Erythroblast (primary cell): ENCODE measurements at places on chromosomes 7 and 10.

DNA sequence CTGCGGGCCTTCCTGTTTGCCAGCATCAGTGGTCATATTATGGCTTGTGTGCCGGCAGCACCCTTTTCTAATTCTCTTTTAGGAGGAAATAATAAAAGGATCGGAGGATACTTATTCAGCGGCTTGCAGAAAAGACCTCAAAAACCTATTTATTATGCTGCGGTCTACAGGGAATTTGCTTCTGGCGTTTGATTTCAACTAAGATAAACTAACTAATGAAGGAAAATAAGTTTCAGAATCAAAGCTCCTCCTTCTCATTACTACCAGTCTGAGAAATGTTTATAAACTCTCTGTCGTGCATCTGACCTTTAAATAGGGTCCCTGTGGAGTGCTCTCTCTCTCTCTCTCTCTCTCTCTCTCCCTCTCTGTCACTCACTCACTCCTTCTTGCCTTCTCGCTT, 335.0 kb upstream of the GLI3 start:
- DNase-seq, result no peak

DNA sequence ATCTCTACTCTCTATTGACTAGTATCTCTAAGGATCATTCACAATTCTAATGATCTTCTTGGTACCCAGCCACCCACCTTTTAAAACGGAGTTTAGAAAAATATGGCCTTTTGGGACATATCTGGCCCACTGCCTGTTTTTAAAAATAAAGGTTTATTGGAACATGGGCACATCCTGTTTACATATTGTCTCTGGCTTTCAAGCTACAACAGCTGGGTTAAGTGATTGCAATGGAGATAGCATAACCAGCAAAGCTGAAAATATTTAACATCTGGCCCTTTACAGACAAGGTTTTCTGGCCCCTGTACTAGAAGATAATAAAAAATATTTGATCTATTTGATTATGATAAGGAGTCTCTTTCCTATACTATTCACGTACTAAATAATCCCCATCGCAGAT, 232.4 kb upstream of the RHOBTB1 start:
- no peak for DNase-seq

DNA sequence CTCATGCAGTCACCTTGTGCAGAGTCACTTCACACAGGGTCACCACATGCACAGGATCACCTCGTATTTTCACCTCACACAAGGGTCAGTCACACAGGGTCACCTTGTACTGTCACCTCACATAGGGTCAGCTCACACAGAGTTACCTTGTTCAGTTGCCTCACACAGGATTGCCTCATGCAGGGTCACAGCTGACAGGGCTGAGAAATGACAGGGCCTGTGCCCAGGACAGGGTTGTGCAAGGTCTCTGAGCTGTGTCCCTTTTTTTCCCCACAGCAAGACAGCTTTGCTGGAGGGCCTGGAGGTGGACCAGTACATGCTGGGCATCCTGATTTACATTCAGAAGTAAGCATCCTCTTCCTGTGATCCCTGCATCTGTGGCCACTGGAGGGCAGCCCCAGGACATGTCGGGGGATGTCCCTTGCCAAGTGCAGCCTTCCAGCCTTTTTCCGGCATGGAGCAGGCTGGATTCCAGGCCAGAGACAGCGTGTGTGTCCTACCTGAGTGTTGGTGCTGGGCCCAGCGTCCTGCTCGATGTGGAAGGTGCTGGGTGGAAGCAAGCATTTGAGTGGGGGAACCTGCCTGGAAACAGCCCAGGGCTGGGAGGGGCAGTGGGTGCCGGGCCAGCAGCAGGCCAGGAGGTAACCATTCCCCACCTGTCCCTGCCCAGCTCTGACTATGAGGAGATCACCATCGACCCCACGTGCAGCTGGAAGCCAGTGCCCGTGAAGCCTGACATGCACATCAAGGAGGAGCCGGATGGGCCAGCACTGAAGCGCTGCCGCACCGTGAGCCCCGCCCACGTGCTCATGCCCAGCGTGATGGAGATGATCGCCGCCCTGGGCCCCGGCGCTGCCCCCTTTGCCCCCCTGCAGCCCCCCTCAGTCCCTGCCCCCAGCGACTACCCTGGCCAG, 16.3 kb downstream of the ZMIZ2 start:
- no peak for DNase-seq

DNA sequence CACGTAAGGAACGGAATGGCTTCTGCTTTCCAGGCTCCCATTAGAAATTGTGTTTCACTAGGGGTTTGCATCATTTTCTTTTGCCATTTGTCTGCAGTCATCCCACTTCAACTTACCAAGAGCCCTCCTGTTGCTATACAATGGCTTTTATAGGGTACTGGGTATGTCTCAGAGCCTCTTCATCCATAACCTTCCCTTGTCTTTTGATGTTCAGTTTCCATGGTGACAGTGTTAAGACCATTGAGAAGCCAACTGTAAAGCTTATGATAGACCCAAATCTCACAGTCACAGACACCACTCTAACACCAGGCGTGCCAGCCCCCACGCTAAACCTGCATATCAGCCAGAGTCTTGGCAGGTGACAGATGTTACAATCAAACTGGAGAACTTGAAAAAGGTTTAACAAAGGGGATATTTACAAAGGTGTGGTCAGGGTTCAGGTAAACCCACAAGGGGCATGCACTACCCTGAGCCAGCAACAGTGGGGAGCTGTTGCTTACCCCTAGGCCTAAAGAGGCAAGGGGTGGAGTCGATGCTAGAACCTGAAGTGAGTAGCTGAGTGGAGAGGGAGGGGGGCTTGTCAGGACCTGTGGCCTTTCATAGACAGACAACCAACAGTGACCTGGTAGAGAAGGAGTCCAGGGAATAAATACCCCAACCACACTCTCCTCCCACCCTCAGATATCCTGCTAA, 53.2 kb upstream of the ABLIM1 start:
- no peak for DNase-seq

- DNase-seq, result no peak
These were observed 167.9 kb upstream of the SLC26A5 start for GRCh38 chr7:103613655-103614642.

- no peak for DNase-seq
These were observed 57.9 kb downstream of the AFAP1L2 start for GRCh38 chr10:114346176-114347031.

DNA sequence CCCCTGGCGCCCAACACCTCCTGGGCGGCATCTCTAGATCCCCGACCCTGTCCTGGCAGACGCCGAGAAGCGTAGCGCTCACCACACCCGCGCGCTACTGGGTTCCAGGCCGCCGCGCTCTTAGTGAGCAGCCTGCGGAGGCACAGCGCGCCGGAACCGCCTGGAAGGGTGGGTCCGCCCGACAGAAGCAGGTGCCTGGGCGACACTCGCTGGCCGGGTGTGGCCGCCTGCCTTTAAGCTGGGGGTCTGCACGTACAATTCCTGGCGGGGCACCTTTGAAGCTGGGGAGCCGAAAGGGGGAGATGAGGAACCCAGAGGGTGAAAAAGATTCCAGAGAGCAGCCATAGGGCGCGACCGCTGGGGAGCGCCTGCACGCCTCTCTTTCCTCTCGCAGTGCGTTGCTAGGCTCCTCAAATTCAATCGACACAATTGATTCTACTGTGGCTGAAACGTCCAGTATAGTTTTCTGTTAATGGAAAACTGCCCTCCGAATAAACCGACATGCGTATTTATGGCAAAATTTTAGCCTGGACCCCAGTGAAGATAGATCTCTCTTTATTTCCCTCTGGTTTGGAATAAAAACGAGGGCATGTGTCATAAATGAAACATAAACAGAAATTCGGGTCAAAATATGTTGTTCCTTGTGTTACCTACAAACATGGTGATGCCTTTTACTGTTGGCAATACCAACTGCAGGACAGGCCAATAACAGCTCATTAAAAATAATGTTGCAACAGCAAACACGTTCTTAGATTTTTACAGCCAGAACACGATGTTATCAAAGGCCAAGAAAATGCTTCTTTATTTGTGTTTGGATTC, 4.6 kb downstream of the HMX3 start:
- DNase-seq, result peak; percentile 34

GRCh38 chr10:110011681-110012080, 3.9 kb downstream of the ADD3 start:
- peak; percentile 27 for DNase-seq

GRCh38 chr10:113167702-113168101, 217.7 kb downstream of the TCF7L2 start:
- no peak for DNase-seq

DNA sequence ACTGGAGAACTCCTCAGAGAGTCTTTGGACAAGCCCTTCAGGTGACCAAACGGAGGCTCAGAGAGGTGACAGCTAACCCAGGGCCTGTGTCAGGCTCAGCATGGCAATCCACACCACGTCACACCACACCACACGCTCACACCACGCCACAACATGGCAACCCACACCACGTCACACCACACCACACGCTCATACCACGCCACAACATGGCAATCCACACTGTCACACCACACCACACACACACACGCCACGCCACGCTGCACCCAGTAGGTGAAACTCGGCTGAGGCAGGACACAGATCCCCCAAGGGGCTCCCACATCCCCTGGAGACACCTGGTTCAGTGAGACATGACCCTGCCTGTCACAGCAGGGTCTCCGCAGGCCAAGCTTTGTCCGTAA, 107.3 kb downstream of the PDGFA start:
- no peak for DNase-seq

- DNase-seq, result no peak
These were observed 107.9 kb downstream of the POU6F2 start for GRCh38 chr7:39085590-39086049.

- DNase-seq, result no peak
These were observed 73.0 kb upstream of the LEP start for GRCh38 chr7:128167791-128168666.

DNA sequence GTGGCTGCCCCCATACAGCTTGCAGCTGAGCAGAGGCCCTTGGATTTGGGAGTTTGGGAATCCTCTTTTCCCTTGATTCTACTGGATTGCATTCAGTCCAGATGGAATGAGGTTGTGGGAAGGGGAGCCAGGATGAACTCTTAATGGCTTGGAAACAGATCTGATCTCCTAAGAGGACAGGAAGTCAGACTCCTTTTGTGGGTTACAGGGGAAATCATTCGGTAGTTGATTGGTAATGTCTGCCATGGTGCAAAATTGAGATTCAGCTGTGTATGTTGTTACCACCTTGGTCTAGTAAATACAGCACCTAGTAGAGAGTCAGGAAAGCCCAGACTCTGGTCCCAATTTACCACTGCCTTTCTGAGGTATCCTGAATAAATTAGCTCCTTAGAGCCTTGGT, 144.2 kb upstream of the TNRC18 start:
- peak; percentile 42 for DNase-seq

DNA sequence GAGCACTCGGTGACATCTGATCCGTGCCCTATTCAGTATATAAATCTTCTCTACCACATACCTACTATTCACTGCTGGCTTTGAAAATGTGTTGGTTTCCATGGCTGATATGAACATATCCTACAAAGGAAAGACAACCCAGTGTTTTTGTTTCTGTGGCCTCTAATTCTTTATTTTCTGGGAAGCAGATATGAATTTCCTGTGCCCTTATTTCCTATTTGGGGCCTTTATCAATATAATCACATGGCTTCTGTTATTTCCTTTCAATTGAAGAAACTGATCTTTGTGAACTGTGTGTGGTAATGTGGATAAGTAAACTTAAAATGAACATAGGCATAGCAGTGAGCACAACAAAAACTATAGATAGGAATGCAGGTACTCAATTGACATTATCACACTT, 10.6 kb downstream of the CCNJ start:
- DNase-seq, result no peak

GRCh38 chr10:35092851-35093250, 2.7 kb upstream of the CUL2 start:
- peak; percentile 22 for DNase-seq

GRCh38 chr10:79149662-79150443, 81.1 kb downstream of the ZMIZ1 start:
- DNase-seq, result peak; percentile 43

- DNase-seq, result no peak
These were observed 880.2 kb upstream of the AUTS2 start for GRCh38 chr7:68718097-68718551.
